ENCODE measurements at places on chromosomes 3 and 15. TPM values are rescaled to one million over a fixed set of nuclear protein-coding genes. Genes with fewer than 3 reads are reported as not detected.

DNA sequence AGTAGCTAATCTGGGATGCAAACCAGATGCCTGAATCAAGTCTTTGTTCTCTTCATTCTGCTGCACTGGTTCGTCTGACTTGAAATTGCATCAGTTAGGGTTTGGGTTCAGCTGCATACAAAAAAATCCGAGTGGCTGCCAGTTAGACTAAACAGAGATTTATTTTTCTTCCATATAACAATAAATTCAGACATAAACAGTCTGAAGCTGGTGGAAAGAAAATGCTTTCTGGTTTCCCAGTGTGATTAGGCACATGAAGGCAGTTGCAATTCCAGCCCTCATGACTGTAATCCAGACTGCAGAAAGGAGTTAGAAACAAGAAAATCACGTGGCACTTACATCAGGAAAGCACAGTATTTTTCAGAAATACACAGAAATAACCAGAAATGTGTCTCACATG, 930.7 kb downstream of the MCTP2 start:
- DNase-seq: no peak
- no peaks in the 10 kb centered on the region for H3K36me3 ChIP-seq
- H3K4me3 ChIP-seq: no peak overlapping the region
- no peaks in the 10 kb centered on the region for H3K4me1 ChIP-seq
- no peaks in the 10 kb centered on the region for H3K27me3 ChIP-seq

SEMA7A gene
- 2.0 TPM for total RNA-seq

- no peak for DNase-seq
- H3K27ac ChIP-seq: no peak overlapping the region
- no peaks in the 10 kb centered on the region for H3K27me3 ChIP-seq
- H3K4me3 ChIP-seq: no peak overlapping the region
- no peaks in the 10 kb centered on the region for H3K4me1 ChIP-seq
- H3K36me3 ChIP-seq: no peaks in the 10 kb centered on the region
These were observed 74.6 kb downstream of the GTPBP8 start for GRCh38 chr3:113065336-113065735.

DNA sequence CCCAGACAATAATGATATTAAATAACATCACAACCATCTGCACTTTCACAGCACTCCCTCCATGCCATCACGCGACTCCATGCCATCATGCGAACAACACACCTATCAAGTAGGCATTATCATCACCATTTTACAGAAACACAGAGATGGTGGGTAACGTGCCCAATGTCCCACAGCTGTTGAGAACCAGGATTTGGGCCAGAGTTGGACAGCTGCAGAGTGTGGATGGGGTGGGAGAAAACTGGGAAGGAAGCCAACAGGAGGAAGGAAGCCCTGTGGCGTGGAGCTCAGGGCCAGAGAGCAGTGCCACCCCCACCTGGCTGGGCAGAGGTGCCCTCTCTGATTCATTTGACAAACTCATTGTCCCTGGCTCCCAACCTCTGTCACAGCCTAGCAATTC, 29.0 kb downstream of the RBPMS2 start:
- no peaks in the 10 kb centered on the region for H3K27me3 ChIP-seq
- H3K4me3 ChIP-seq: no peak overlapping the region
- no peaks in the 10 kb centered on the region for H3K4me1 ChIP-seq
- H3K27ac ChIP-seq: no peak overlapping the region
- DNase-seq: no peak

DNA sequence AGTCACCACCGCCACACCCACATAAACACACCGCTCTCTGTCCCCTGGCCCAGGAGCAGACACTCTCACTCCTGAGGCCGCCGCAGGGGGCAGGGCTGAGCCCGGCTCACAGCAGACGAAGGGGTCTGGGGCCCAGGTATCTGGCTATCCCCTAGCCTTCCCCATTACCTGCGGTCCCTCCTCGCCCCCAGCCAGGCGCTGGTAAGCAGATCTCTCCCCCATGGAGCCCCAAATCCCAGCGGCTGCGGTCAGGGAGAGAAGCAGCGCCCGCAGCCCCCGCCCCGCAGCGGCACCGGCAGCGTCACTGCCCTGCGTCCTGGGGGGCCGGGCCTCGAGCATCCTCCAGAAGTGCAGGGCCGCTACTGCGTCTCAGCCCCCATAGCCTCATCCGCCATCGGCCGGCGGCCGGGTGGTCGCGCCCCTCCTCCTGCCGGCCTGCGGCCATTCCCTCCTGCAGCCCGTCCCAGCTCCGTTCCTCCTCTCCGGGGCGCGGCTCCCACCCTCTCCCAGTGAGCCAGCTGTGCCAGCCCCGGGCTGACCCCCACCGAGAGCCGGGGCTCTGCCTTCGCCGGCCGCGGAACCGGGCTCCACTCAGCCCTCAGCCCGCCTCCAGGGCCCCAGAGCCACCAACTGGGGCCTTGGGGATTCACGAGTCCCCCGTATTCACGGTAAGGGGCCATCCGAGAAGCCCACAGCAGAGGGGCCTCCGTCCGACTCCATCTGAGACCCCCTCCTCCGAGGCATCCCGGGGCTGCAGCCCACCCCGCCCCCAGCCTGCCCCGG, 13.1 kb downstream of the TNK2 start:
- H3K27ac ChIP-seq: peak overlapping the region; percentile 34
- H3K4me1 ChIP-seq: peaks cover 7% of the 10 kb centered on the region
- H3K4me3 ChIP-seq: peak overlapping the region; percentile 58
- DNase-seq: peak; percentile 64

GRCh38 chr3:157033001-157033400, 126.9 kb downstream of the CCNL1 start:
- H3K4me1 ChIP-seq: no peaks in the 10 kb centered on the region
- no peak overlapping the region for H3K4me3 ChIP-seq
- no peak for DNase-seq
- no peaks in the 10 kb centered on the region for H3K36me3 ChIP-seq
- no peak overlapping the region for H3K27ac ChIP-seq
- no peaks in the 10 kb centered on the region for H3K27me3 ChIP-seq

DPPA2 gene
- not detected for total RNA-seq

- no peak overlapping the region for H3K4me3 ChIP-seq
- peaks cover 4% of the 10 kb centered on the region for H3K36me3 ChIP-seq
- no peaks in the 10 kb centered on the region for H3K27me3 ChIP-seq
- no peak for DNase-seq
These were observed 2.4 kb downstream of the ANAPC13 start for GRCh38 chr3:134483195-134483900.

TGM4 gene
- not detected for total RNA-seq

SLC41A3 gene
- total RNA-seq: 27.6 TPM

GRCh38 chr3:42662813-42663535, 9.5 kb downstream of the ZBTB47 start:
- H3K36me3 ChIP-seq: no peaks in the 10 kb centered on the region
- H3K4me1 ChIP-seq: no peaks in the 10 kb centered on the region
- DNase-seq: no peak
- H3K4me3 ChIP-seq: no peak overlapping the region
- H3K27ac ChIP-seq: no peak overlapping the region
